ENCODE measurements at places on chromosomes 5 and 9. TPM values are rescaled to one million over a fixed set of nuclear protein-coding genes. Genes with fewer than 3 reads are reported as not detected.

The HTR1A gene
- not detected for polyA plus RNA-seq

DNA sequence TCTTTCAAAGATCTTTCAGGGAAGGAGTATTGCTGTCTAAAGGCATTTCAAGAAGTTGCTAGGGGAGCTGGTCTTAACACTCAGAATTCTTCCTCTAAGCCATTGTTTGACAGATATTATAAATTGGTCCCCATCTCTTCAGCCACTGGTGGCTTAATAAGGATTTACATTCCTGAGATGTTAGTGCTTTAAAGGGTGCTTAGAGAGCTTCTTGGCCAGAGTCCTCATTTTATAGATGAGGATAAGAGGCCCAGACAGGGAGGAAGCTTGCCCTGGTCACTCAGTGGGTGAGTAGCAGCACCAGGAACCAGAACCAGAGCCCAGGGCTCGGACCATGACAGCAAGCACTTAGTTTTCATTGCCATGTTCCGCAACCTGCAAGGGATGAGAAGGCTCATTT lies 53.2 kb downstream of the GALNT10 start:
- no peak for DNase-seq

- no peak for DNase-seq
Observed at GRCh38 chr9:87722393-87723088, 3.4 kb upstream of the CTSL start.

GRCh38 chr5:110203661-110204060 lies 513.9 kb downstream of the MAN2A1 start:
- no peak for DNase-seq
